ENCODE measurements at places on chromosomes 1 and 21. TPM values are rescaled to one million over a fixed set of nuclear protein-coding genes. Genes with fewer than 3 reads are reported as not detected.

LEFTY2 gene
- total RNA-seq: 0.23 TPM

IGSF9 gene
- 12.4 TPM for total RNA-seq

PTPRC gene
- 29.8 TPM for total RNA-seq

OLFML3 gene
- 74.8 TPM for total RNA-seq

CD1B gene
- total RNA-seq: not detected

RHD gene
- total RNA-seq: not detected

GPR153 gene
- 14.8 TPM for total RNA-seq

GPR89A gene
- total RNA-seq: 14.5 TPM

F5 gene
- 154 TPM for total RNA-seq

PTPRU gene
- 17.7 TPM for total RNA-seq

LRRC39 gene
- total RNA-seq: 0.92 TPM

TMEM82 gene
- 4.9 TPM for total RNA-seq

FCRL6 gene
- total RNA-seq: 0.81 TPM
